Stimulated activated CD4-positive, alpha-beta T cell treated with anti-CD3 and anti-CD28 coated beads, Interleukin-4, amount 100 ng/mL, for 1 hour (primary cell): ENCODE measurements at places on chromosomes 12 and 14.

- DNase-seq, result no peak
These were observed 46.0 kb downstream of the MYO1H start for GRCh38 chr12:109393437-109394345.

- no peak for DNase-seq
These were observed 62.9 kb downstream of the GCH1 start for GRCh38 chr14:54839701-54840119.

DNA sequence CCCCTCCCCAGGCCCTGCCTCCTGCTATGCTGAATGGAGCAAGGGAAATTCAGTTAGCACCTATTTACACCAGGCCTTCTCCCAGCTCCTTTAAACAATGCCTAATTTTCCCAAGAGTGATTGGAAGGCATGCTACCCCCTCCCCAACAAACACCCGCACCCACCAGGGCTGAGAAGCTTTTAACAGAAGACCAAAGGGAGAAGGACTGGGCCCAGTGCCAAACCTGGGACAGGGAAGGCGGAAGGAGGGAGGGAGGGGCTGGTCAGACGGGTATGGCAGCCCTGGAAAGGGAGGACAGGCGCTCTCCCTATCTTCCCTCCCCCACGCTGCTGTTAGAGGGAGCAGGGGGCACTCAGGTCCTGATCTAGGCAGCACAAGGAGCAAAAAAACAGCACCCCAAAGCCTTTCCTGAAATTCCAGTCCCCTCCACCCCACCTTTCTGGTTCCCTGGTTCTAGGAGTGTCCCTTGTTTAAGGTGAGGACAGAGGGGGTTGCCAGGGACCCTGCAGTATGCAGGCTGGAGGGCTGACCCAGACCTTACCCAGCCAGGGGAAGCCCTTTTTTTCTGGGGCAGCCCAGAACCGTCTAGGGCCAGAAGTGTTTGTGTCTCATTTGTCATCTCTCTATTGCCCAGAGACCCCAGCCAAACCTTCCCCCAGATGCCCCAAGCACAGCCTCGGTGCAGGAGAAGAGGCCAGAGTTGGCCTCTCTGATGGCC, 2.4 kb upstream of the KRT8 start:
- no peak for DNase-seq

DNA sequence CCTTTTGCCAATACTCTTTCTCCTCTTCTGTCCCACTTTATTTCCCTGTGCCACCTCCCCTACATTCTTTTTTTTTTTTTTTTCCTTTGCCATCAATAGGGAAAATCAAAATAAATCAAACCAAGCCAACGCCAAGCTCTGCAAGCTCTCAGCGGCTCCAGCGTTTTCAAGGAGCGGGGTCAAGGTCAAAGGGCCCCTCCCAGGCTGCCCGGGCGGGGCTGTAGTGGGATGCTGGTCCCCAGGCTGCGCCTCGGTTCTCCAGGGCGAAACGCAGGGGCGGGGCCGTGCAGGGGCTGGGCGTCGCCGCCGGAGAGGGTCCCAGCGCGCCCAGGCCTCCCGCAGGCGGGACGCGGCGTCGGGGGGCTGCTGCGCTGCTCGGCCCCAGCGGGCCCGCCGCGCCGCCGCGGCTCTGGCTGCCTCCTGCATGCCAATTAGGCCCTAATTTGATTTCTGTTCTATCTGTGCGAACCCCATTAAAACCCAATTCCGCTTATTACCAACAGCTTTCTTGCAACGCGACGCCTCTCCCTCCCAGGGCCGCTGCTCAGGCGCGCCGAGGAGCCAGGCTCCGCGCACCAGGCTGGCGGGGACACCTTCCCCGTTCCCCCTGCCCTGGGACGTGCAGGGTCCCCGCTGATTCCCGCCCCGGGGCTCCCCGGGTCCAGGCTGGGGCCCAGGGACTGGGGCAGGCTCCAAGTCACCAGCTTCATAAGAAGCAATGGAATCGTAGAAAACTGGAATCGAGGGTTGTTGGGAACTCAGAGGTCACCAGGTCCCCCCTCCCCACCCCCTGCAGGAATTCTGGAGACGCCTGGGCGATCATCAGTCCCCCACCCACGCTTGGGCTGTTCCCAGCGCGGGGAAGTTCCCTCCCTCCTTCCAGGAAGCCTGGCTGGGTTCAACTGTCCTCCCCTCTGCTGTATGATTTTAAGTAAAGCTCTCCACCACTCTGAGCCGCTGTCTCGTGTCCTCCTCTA, 50.7 kb upstream of the MAP1LC3B2 start:
- peak; percentile 45 for DNase-seq
